ENCODE measurements at places on chromosomes 16 and 17.

DNA sequence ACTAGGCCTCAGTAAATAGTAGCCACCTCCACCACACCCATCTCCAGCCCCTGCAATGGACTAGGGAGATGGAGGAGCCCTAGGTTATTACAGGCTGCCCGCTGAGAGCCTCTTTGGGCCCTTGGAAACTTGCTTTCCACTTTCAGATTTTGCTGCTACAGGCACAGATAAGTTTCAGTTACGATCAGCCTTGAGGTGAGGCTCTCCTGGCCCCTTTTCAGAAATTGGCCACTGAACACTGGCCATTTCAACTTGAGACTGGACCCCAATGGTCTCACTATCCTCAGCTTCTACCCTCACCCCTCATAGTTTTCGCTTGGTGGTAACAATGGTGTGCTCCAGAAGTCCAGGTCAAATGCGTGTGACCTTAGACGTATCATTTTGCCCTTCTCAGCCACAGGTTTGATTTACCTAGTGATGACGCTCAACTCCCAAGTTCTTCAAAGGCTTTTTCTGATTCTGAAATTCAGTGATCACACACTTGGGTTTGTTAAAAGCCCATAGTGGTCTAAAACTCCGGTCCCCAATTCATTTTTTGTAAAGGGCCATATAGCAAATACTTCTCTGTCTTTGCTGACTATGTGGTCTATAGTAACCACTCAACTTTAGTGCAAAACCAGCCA lies 1.0 kb downstream of the PMM2 start:
- no peak for DNase-seq

DNA sequence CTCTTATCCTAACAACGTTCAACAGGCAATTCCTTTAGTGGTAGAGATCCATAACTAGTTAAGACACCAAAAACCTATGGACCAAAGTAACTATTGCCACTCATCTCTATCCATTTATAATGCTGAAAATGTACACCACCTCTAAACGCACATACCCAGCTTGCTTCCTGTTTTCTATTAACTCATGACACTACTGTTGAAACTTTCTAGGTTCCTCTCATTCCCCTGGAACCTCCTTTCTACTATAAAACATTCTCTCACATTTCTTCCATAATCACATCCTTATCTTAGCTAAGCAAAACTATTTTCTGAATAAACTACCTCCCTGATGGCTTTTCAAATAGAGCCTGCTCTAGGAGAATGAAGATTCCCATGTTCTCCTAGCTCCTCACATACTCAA lies 42.9 kb upstream of the KSR1 start:
- DNase-seq: no peak

DNA sequence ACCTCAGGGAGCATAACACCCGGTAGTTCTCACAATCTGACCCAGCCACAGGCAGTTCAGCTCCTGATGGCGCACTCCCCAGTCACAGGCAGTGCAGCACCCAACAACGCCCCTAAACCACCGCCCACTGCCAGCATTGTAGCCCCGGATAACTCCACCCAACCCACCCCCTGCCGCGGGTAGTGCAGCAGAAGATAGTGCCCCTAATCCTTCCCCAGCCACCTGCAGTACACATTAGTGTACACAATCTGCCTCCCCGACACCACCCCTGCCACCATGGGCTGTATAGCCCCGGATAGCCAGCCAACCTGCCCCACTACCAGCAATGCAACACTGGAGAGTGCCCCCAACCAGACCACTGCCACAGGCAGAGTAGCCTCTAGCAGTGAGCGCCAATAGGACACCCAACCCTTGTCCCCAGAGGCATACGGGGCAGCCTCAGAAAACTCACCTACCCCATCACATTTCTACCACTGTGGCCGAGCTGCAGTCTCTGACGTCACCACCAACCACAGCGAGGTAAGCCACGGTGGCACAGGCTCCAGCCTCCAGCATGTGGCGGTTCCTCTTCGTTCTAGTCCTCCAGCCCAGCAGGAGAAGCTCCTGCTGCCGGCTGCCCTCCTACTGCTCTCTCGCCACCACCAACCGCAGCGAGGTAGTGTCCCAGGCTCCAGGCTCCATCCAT lies 877.3 kb downstream of the KCNJ18 start:
- no peak for DNase-seq

DNA sequence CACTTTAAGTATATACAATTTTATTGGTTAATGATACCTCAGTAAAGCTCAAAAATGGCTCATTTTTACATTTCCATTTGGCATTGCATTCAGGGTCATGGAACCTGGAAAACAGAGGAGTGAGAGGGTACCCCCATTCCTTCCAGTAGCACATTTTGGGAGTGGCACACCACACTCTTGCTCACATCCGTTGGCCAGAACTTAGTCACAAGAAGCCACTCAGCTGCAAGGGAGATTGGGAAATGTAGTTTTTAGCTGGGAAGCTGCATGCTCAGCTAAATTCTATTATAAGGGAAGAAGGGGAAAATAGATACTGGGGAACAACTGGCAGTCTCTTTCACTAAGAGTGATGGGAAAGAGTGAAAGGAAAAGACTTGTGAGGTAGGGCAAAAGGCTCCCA lies 102.5 kb upstream of the TMEM97 start:
- DNase-seq: no peak

- no peak for DNase-seq
These were observed 30.9 kb upstream of the CLEC19A start for GRCh38 chr16:19254611-19255010.

GRCh38 chr16:58243528-58244004 lies 45.7 kb upstream of the CSNK2A2 start:
- no peak for DNase-seq

DNA sequence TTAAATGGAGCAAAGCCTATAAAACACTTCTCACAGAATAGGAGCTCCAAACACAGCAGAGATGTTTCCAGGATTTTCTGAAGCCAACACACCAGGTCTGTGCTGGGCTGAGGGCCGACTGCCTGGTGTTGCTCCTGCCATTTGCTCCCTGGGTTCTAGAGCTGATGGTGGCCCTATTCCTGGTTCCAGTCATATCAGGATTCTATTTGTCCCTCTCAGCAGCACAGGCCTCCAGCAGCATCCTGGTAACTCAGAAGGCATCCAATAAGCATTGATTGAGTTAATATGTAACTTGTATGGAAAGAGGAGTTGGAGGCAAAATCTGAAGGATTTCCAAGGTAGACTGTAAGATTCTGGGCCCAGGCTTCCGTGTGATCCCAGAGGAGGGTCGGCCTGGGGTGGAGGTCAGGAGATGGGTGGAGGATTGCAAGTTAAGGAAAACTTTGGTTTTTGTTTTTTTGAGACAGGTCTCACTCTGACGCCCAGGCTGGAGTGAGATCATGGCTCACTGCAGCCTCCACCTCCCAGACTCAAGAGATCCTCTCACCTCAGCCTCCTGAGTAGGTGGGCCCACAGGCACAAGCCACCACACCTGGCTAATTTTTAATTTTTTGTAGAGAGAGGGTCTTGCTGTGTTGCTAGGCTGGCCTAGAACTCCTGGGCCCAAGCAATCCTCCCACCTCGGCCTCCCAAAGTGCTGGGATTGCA lies 5.7 kb downstream of the NUPR1 start:
- DNase-seq: no peak

DNA sequence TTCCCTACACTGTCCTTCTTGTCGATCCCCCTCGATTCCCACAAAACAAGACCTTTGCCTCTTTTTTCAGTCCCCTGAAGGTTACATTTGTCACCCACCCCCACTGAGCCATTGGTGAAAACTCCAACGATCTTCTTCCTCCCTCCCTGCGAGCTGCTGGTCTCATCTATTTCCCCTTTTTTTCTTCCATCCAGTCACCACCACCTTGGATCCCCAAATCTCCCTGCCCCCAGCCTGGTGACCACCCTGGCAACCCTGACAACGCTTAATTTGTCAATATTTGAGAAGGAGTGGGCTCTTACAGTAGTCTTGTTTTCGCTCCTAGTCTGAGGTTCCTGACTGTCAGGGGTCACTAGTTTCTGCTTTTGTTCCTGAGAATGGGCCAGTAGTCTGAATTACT lies 62.9 kb downstream of the SMPD3 start:
- DNase-seq: no peak

DNA sequence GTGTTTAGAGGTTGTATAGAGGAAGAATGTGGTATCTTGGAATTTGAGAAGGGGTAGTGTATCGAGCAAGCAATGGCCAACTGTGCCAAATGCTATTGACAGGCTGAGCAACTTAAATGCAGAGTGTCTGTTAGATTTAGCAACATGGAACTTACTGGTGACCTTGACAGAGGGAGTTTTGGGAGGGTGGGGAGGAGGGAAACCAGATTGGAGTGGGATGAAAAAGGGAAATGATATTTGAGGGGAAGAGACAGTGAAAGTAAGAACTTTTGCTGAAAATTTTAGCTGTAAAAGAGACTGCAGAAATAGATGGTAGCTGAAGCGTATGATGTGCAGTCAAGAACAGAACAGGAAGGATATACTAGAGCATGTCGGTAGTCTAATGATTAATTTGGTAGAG lies 1.1 kb downstream of the LRRC36 start:
- DNase-seq: no peak

GRCh38 chr16:82177555-82177954 lies 7.5 kb upstream of the MPHOSPH6 start:
- no peak for DNase-seq

DNA sequence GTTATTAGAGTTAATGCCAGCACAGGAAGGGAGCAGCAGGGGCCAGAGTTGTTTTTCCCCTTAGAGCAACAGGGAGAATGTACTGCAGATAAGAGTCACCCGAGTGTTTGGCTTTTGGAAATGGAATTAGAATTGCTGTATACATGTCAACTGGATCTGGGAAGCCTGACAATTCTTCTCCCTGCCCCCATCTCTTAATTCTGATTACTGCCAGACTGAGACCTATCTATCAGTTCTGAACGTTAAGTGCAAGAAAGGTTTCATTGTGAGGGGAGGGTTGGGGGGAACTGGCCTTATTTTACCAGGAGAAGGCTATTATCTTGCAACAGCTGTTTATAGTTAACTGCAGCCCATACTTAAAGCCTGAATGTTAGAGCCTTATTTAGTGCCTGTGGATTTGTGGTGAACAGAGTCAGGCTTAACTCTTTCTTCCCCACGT lies 424.5 kb upstream of the CDH11 start:
- DNase-seq: no peak

DNA sequence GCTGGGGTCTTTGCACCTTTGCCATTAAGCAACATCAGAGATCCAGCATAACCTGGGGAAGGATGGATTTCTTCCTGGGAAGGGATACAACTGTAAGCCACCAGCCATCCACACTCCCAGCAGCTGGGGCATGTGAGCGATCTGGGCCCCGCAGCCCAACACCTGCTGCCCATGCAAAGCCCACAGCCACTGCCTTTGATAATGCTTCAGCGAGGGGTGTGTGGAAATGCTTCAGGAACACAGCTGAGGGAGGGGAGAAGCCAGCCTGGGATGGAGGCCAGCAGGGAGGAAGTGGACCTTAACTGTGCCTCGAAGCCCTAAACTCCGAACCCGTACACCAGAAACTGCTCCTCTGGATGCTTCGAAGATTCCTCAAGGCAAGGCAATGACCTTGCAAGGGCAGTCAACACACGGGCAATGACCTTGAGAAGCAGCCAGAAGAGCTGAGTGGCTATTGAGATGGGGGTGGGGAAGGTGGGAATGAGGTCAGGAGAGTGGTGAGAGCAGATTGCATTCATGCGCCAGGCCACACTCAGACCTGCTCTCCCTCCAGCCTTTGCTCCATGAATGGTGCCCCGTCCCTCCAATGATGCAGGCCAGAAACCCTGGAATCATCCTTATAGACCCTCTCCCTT lies 49.1 kb downstream of the KATNIP start:
- no peak for DNase-seq

DNA sequence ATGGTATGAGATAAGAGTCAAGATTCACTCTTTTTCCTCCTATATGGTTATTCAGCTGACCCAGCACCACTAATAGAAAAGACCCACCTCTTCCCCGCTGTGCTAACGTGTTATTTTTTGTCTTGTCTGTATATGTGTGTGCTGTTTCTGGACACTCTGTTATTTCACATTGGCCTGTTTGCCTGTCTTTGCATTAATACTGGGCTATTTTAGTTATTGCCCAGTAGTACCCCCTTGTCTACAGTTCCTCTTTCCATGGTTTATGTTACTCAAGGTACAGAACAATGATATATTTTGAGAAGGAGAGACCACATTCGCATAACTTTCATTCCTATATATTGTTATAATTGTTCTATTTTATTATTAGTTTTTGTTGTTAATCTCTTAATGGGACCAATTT lies 74.0 kb upstream of the SIAH1 start:
- no peak for DNase-seq

DNA sequence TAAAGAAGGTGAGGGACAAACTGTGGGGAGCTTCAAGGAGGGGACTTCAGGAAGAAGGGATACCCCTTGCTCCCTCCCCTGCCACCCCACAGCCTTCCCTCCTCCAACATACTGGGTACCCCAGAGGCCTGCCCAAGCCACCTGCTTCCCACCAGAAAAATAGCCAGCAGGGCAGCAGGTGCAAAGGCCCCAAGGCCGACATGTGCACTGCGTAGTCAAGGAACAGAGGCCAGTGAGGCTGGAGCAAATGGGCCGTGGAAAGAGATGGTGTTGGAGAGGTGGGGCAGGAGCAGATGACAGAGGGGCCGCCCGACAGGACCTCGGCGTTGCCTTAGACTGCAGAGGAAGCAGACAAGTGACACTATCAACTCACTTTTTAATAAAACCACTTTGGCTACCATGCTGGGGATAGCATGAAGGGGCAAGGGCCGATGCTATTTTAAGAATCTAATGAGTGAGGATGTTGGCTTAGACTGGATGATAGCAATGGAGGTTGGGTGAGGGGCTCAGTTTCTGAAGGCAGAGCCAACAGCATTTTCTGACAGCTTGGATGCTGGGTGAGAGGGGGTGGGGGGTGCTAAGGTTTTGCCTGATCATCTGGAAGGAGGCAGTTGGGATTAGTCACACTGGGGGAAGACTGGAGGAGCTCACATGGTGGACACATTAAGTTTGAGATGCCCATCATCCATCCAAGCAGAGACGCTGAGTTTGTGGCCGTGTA lies 72.8 kb upstream of the TOB1 start:
- no peak for DNase-seq

- DNase-seq: no peak
These were observed 800 bp downstream of the ZNF747 start for GRCh38 chr16:30533748-30534367.

DNA sequence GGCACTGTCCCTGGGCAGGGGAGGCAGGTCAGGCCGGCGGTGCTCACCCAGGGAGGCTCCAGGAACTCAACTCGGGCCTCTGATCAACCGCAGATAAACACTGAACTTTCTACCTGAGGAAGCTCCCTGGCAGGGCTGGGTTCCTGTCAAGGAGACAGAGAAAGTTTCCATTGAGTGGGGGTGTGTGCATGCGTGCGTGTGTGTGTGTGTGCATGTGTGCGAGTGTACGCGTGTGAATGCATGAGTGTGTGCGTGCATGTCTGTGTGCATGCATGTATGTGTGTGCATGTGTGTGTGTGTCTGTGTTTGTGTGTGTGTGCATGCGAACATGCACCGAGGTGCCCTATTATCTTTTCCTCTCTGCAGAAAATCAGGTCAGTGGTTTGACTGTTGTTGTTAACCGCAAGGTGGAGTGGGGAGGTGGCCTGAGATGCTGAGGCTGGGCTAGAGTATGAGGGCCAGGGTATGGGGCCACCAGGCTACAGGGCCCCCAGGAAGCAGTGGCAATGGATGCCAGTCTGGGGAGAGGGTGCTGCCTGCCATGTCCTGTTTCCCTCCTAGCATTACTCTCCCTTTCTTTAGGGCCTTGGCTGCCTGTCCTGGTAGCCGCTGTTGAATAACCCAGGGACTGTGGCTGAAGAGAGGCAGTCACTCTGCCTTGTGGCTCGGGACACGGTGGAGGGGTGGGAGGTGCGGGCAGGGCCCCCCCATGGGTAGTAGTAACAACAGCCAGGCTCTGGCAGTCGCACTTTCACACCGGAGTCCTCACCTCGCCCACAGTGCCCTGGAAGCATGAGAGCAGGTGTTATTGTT lies 24.0 kb downstream of the CCR7 start:
- DNase-seq: no peak

GRCh38 chr16:47829850-47830600 lies 325.8 kb downstream of the ABCC12 start:
- no peak for DNase-seq
